Astrocyte (in vitro differentiated cells and primary cell): ENCODE measurements at places on chromosomes 2 and 18.

DNA sequence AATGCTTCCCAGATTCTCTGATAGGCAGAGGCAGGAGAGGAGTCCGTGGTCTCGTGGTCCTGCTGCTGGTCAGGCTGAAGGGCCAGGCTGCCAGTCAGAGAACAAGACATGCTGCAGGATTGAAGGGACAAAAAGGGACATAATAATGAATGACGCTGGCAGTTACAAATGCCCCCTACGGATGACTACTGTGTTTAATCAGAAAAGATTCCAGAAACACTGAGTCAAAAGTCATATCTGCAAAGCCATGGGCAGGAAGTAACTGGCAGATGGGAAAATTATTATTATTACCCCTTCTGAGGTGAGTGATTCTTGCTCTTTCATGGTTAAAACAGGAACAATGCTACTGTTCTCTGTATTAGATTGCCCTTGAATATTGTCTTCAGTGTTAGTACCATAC, 19.0 kb downstream of the LCT start:
- no peak overlapping the region for H3K4me3 ChIP-seq
- H3K4me1 ChIP-seq: peaks cover 38% of the 10 kb centered on the region
- peak; percentile 34 for DNase-seq
- no peaks in the 10 kb centered on the region for H3K36me3 ChIP-seq
- no peaks in the 10 kb centered on the region for H3K27me3 ChIP-seq

DNA sequence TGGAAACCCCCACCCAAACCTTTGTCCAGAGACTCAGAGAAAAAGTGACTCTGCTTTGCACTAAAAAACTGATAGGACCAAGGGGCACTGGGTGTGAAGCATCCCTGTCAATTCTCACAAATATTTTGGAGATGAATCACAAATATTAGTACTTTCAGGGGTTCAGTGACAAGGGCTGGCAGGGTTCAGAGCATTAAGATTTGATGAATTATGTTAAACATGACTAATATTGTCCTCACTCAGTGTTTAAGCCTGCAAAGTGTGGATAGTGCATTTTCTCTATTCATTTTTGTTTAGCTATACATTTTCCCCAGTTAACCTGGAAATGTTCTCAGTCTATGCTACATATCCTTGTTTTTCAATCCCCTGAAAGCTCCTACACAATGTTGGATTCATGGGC, 65.3 kb upstream of the CCDC68 start:
- H3K27me3 ChIP-seq: no peaks in the 10 kb centered on the region
- DNase-seq: no peak
- H3K4me1 ChIP-seq: no peaks in the 10 kb centered on the region
- H3K4me3 ChIP-seq: no peak overlapping the region
- no peak overlapping the region for H3K27ac ChIP-seq

DNA sequence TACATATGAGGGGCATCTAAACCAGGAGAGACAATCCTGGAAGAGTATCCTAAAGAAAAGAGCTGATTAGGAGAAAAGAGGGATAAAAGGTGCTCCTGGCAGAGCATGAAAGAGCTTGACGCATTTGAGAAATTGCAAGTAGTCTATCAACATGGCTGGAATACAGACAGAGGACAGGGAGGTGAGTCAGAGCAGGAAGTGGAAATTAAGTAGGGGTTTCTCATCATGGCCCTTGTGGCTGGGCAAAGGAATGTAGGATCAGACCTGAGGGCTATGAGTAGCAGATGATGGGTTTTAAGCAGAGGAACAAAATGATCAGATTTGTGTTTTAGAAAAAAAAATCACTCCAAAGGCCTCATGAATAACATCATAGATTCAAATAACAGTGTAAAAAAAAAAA, 49.2 kb upstream of the UGP2 start:
- H3K27me3 ChIP-seq: no peaks in the 10 kb centered on the region
- H3K36me3 ChIP-seq: no peaks in the 10 kb centered on the region
- H3K27ac ChIP-seq: peak overlapping the region; percentile 74
- DNase-seq: peak; percentile 97

- no peak overlapping the region for H3K27ac ChIP-seq
- H3K4me1 ChIP-seq: peaks cover 6% of the 10 kb centered on the region
- DNase-seq: peak; percentile 20
- H3K27me3 ChIP-seq: no peaks in the 10 kb centered on the region
Observed at GRCh38 chr18:55047546-55047945, 88.3 kb upstream of the CCDC68 start.

DNA sequence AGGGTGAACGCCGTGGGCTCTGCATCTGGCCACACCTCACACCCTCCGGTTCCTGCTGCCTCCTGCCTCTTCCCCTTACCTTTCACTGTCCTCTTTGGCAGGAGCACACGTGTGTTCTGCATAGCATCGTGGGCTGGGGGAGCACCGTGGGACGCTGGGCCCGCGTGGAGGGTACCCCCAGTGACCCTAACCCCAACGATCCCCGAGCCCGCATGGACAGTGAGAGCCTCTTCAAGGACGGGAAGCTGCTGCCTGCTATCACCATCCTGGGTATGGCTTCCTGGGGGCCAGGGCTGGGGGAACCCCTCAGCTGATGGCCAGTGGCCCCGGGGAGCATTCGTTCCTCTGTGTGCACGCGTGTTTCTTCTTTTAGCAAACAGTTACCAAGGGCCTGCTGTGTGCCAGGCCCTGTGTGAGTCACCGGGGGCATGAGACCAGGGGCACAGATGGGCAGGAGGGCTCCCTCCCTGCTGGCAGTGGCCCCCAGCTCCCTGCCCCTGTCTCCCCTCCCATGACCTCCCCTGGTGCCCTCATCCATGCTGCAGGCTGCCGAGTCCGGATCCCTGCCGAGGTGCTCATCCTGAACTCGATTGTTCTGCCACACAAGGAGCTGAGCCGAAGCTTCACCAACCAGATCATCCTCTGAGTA, 7.6 kb downstream of the GMPPA start:
- no peak overlapping the region for H3K4me3 ChIP-seq
- peaks cover 7% of the 10 kb centered on the region for H3K36me3 ChIP-seq
- peaks cover 2% of the 10 kb centered on the region for H3K27me3 ChIP-seq
- H3K27ac ChIP-seq: no peak overlapping the region
- no peak for DNase-seq

DNA sequence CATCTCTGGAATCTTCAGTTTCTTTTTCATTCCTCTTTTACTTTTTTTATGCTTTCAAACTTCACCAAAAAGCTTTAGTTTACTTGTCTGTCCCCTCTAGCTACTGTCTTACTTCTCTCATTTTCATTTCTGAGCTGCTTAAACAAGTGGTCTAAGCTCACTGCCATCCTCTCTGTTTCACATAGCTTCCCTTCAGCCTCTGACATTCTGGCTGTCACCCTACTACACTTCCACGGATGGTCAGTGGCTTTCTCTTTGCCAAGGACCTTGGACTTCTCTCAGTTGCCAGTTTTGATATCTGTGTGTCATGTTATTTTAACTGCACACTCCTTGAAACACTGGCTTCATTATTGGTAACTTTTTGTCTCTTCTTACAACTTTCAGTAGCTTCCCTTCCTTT, 176.1 kb downstream of the IKZF2 start:
- no peak for DNase-seq

DNA sequence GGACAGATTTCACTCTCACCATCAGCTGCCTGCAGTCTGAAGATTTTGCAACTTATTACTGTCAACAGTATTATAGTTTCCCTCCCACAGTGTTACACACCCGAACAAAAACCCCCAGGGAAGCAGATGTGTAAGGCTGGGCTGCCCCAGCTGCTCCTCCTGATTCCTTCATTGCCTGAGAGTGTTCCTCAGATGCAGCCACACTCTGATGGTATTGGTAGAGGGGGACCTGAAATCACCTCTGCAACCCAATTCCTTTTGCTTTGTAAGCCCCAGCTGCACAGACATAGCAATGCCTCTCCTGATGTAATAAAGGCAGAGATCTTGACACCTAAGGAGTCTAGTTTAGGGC, 1529.8 kb downstream of the RPIA start:
- no peak for DNase-seq
- no peaks in the 10 kb centered on the region for H3K4me1 ChIP-seq
- no peaks in the 10 kb centered on the region for H3K27me3 ChIP-seq
- no peak overlapping the region for H3K27ac ChIP-seq

GRCh38 chr2:216799873-216800431, 59.9 kb downstream of the TNP1 start:
- peak; percentile 55 for DNase-seq
- H3K27ac ChIP-seq: no peak overlapping the region
- H3K4me3 ChIP-seq: no peak overlapping the region
- no peaks in the 10 kb centered on the region for H3K36me3 ChIP-seq
- H3K27me3 ChIP-seq: no peaks in the 10 kb centered on the region
- H3K4me1 ChIP-seq: no peaks in the 10 kb centered on the region
